ENCODE measurements at places on chromosomes 12 and 14. TPM values are rescaled to one million over a fixed set of nuclear protein-coding genes. Genes with fewer than 3 reads are reported as not detected.

The FERMT2 gene
- total RNA-seq, result 82.3 TPM

The SERPINA3 gene
- 106 TPM for total RNA-seq

The IGF1 gene
- 9.2 TPM for total RNA-seq

The TOMM20L gene
- not detected for total RNA-seq

- DNase-seq, result no peak
These were observed 4.9 kb downstream of the NFATC4 start for GRCh38 chr14:24372701-24373416.

DNA sequence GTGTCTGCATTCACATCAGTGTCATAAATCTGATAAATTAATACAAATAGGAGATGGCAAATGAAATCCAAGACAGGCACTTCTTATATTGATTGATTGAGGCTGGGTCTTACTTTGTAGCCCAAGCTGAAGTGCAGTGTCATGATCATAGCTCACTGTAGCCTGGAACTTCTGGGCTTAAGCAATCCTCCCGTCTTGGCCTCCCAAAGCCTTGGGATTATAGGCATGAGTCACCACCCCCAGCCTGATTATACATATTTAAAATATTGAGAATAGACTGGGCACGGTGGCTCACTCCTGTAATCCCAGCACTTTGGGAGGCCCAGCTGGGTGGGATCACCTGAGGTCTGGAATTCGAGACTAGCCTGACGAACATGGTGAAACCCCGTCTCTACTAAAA, 51.3 kb downstream of the MARK3 start:
- no peak for DNase-seq

DNA sequence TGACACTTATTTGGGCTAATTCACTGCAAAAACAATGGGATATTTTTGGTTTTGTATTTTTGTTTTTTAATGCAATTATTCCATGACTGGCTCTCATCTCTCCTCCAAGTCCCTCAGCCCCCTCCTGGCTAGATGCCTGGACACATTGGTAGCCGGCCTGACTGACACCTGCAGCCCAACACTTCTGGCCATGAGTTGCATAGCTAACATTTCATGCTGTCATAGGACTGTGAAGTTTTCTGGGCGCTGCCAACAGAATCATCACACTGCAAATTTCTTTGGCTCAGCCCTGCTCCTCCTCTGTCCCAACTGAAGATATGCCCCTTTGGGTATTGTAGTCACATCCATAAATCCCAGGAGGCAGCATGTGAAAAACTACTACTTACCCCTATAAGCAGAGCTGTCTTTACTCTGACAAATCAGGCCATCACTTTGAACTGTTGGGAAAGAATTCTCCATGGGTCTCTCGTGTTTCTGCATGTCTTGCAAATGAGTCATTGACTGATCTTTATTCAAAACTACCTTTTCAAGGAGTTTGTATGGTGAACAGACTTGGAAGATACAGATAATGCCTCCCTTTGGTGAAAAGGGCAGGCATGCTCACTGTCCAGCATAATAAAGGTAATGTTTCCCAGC, 126.7 kb upstream of the LGR5 start:
- no peak for DNase-seq

DNA sequence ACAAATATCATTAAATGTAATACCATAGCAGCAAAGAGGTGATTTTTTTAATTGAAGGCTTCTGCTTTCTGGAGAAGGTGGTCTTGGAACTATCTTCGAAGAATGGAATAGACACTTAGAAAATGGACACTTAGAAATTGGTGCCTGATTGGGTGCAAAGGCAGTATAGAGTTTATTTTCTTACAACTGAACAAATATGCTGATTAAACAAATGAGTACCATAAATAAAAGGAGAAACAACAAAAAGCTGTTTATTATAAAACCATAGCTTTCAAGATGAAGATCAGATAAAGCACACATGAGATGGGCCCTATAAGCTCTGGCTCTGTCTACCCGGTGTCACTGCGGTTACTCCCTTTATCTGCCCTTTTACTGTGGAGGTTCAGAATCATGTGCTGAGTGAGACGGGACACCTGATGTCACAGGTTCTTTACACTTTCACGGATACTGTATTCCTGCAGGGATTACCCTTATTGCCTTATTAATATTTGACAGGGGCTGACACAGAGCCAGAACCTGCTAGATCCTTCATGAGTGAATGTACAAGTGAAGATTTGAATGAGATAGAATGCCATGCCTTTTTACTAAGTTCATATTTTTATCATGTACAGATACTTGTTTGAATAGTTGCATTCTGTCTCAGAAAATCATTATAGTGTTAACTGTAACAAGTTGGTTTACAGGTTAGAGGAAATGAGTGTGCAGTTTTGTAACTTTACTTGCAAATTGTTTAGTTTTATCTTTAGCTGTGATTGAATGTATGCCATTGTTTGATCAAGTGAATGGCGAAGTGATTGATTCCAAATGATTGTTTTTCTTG, 477.5 kb upstream of the RGS6 start:
- DNase-seq, result no peak

- no peak for DNase-seq
These were observed 28.4 kb downstream of the LRTM2 start for GRCh38 chr12:1848745-1849144.

- no peak for DNase-seq
These were observed 16.6 kb upstream of the MCRS1 start for GRCh38 chr12:49584591-49584990.

GRCh38 chr14:58563978-58564377, 73.8 kb upstream of the DACT1 start:
- DNase-seq, result no peak

DNA sequence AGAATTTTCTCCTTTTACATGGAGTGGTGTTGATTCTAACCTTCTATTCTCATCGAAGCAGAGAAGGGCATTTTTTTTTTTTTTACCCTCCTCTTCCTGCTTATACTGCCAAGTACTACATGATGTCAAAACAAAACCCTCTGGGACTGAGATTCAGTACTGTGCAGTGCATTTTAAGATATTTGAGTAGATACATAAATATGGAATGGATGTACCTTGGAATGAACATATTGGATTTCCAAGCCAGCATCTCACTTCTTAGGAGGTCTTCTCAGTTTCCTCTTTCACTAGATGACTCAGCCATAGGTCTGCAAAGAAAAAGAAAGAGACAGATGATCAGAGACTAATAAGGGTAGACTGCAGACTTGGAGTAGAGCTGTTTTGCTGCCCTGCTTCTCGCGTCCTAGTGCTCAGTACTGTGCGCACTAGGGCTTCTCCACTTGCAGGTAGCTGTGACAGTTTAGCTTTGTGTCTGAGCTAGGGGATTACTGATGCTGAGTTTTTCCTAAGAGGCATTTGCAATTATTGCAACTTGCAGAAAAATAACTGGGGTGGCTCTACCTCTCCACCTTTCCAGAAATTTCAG, 20.4 kb downstream of the TPH2 start:
- no peak for DNase-seq

- DNase-seq, result no peak
These were observed 14.4 kb downstream of the PLEKHG7 start for GRCh38 chr12:92717202-92717601.

GRCh38 chr12:111753144-111753881, 13.4 kb upstream of the ALDH2 start:
- peak; percentile 71 for DNase-seq

DNA sequence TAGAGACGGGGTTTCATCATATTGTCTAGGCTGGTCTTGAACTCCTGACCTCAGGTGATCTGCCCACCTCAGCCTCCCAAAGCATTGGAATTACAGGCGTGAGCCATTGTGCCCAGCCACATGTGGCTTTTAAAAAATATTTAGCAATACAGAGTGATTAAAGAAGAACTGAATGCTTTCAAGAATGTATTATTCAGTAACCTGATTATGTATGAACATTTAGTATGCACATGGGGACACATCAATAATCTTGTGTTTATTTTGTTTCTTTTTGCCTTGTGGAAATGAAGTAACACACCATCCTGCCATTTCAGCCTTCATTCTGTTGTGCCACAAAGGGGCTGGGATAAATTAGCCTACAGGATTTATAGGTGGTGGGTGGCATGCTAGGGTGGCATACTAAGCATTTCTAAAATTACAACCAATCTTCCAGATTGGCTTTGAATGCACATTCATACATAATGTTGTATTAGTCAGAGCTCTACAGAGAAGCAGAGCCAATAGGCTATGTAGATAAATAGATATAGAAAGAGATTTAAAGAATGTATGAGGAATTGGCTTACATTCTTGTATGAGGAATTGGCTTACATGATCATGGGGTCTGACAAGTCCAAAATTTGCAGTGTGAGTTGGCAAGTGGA, 25.5 kb upstream of the TXNRD1 start:
- no peak for DNase-seq

DNA sequence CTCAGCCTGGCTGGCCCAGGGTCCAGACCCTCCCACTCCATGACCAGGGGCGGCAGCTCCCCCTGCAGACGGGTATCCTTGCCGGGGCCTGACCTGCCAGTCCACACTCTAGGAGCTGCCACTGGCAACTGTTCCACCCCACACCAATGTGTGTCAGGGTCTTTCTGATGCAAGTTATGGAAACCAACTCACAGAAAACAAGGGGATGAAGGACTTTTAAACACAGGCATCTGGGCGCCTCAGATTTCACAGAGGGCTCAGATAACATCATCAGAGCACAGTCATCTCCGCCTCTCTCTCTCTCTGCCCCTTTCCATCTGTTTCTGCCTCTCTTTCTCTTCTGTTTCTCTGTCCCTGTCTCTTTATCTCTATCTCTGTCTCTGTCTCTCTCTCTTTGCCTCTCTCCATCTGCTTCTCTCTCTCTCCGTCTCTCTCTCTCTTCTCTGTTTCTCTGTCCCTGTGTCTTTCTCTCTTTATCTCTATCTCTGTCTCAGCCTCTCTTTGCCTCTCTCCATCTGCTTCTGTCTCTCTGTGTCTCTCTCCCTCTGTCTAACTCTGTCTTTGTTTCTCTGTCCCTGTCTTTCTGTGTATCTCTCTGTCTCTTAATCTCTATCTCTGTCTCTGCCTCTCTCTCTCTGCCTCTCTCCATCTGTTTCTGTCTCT, 67.4 kb upstream of the FBRSL1 start:
- no peak for DNase-seq

DNA sequence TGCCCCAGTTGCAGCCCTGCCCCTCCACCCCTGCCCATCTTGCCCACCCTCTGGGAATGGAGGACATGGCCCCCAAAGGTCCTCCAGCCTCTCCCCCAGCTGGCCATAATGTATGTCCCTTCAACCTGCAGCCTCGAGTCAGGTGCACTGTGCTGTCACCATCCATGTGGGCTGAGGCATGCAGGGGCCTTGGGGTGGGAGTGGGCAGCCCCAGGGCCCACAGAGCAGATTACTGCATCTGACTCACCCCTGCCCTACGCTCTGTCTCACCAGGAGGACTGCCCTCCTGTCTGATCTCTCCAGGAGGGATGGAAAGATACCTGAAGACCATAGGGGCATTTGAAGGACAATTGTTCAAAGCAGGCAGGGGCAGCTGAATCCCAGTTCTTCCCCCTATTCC, 13.3 kb downstream of the SYNDIG1L start:
- DNase-seq, result no peak

GRCh38 chr14:22656945-22657731, 13.0 kb upstream of the OR6J1 start:
- DNase-seq, result peak; percentile 32

DNA sequence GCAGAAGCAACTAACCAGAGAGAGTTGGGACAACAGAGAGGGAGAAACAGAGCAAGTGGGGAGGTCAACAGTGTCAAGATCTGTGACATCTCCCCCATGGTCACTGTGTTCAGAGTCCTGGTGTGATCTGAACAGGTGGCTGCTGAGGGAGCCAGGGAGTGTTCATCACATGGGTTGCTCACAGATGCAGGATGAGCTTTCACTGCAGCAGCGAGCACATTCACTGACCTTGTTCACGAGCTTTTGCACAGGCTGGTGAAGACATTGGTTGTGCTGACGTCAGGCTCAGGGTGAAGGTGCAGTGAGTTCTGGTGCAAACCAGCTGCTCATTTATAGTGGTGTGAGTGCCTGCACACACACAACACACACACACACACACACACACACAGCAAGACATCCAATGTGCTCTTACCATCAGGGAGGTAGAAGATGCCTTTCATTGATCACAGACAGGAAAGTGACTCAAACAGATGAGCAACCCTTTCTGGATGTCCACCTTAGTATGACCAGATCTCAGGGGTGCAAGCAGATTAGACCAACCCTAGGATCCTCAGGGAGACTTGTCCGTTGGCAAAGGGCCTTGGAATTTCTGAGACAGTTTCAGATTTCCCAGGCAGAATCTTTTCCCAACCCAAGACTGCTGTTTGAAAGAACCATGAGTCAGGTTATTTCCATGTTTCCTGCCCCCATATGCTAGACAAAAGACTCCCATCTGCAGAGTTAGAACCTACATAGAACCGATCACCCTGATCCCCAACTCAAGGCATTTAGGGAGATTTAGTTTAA, 44.3 kb upstream of the OR10AD1 start:
- DNase-seq, result no peak

DNA sequence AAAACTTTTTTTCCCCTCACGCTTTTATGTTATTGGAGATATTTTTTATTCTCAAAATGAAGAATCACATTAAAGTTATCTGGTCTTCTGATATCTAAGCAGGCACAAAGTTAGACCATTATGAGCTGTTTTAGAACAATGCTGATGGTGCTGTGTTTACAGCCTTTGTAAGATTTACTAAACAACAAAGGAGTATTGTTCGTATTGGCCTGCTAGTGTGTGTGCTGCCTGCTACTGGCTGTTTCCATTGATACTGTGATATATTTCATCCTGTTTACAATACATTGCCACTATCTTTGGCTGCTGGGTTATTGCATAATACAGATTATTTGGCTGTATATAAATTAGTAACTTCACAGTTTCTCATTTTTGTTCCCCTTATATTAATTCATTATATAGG, 220.8 kb downstream of the ITPR2 start:
- no peak for DNase-seq

GRCh38 chr12:2163177-2163941, 110.6 kb downstream of the CACNA1C start:
- peak; percentile 75 for DNase-seq

- no peak for DNase-seq
These were observed 6.6 kb upstream of the WNT5B start for GRCh38 chr12:1622406-1622805.

DNA sequence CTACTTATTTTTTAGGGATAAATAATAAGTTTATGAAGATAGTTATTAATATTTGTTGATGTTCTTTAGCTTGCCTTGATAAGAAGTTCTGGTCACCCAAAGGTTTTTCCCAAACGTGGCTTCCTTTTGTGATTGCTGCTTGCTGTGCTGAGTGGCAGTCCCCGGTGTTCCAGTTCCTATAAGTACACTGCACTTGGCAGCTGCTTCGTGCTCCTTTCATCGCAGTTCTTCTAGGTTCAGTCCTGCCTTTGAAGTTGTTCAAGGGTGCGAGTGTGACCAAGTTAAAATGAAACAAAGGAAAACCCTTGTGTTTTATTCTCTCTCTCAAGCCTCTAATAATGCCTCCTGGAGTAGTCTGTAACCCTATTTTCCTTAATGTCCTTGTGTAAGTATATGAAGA, 128.5 kb upstream of the ATF1 start:
- DNase-seq, result no peak

GRCh38 chr14:104770851-104771272, 17.9 kb downstream of the SIVA1 start:
- no peak for DNase-seq

- no peak for DNase-seq
These were observed 161.7 kb upstream of the PARP11 start for GRCh38 chr12:4034921-4035320.

GRCh38 chr12:68119724-68120211, 39.8 kb downstream of the IFNG start:
- DNase-seq, result no peak

Measured in ureter (tissue), 1 donor.